Upper lobe of right lung (tissue), 1 donor: ENCODE measurements at places on chromosomes 4 and X.
A peak's percentile ranks its signal among the peaks of the same experiment; 100 is the strongest.

- no peak for DNase-seq
These were observed 7.8 kb downstream of the LDB2 start for GRCh38 chr4:16890651-16891050.

GRCh38 chrX:72026341-72027023 lies 105.2 kb downstream of the RTL5 start:
- no peak for DNase-seq

GRCh38 chrX:19953145-19953544 lies 37.7 kb downstream of the BCLAF3 start:
- DNase-seq, result no peak

- no peak for DNase-seq
These were observed 290.9 kb upstream of the TACR3 start for GRCh38 chr4:104010722-104011121.

GRCh38 chr4:79325864-79326328 lies at the start of gene NAA11:
TSS of gene NAA11 (minus strand) at chr4:79326061. CDS start at chr4:79325877, 184 bp downstream.
- DNase-seq, result no peak

GRCh38 chr4:159496248-159496647 lies 393.4 kb downstream of the RAPGEF2 start:
- DNase-seq, result no peak

- no peak for DNase-seq
These were observed 21.2 kb downstream of the TRAM1L1 start for GRCh38 chr4:117063961-117064696.

DNA sequence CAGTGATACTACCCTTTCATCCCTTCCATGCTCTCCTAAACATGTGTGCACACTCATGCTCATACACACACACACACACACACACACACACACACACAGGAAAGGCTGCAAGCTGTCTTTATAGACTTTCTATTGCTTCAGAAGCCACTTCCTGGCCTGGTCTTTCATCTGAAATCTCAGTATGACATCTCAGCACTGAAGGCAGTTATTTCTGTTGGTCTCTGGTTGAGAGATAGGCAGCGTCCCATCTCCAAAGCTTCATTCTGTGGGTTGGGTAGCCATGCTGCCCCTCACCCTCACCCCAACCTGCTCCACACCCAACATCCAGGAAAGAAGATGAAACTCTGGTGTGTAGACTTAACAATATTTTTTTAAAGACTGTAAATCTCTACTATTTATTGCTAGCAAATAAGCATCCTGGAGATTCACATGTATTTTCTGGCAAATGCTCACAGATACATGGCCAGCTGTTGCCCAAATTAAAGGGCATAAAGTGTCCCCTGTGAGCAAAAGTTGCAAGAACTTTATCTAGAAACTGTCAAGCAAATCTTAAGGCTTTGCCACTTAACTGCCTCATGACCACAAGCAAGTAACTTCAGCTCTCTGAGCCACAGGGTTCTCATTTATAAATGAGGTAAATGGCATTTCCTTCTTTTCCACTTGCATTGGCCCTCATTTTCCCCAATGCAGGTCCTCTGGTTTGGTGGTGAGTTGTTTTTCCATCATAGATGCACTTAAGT lies 189.8 kb upstream of the AFF2 start:
- DNase-seq, result no peak

DNA sequence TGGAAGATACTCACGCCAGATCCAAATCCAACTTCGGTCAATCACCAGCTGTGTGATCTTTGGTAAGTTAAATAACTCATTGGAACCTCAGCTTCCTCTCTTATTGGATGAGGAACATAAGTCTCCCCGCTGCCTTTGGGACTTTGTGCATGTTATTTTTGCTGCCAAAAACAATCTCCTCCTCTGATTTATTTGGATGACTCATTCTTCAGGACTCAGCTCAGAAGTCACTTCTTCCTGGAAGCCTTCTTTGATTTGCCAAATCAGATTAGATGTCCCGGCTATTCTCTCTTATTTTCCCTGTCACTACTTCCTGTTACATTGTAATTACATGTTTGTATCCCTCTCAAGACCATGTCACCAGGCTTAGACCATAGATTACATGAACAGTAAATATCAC lies 138.0 kb upstream of the BOD1L1 start:
- no peak for DNase-seq

DNA sequence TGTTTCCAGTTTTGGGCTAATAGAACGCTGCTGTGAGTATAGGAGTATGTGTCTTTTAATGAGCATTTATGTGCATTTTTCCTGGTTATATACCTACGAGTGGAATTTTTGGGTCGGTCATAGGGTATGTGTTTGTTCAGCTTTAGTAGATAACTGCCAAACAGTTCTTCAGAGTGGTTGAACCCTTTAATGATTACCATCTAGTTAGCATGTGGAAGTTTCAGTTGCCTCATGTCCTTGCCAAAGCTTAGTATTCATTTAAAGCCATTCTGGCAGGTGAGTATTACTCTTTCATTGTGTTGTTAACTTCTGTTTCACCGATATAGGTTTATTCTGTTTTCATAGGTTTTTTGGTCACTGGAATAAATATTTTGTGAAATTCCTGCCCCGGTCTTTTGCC lies 229.1 kb downstream of the ARHGAP10 start:
- DNase-seq, result no peak

GRCh38 chrX:136794080-136794479 lies 13.3 kb upstream of the ARHGEF6 start:
- DNase-seq, result no peak

- no peak for DNase-seq
These were observed 129.2 kb downstream of the NR3C2 start for GRCh38 chr4:148312956-148313490.

- no peak for DNase-seq
These were observed 667.5 kb downstream of the RAPGEF2 start for GRCh38 chr4:159770401-159770800.

DNA sequence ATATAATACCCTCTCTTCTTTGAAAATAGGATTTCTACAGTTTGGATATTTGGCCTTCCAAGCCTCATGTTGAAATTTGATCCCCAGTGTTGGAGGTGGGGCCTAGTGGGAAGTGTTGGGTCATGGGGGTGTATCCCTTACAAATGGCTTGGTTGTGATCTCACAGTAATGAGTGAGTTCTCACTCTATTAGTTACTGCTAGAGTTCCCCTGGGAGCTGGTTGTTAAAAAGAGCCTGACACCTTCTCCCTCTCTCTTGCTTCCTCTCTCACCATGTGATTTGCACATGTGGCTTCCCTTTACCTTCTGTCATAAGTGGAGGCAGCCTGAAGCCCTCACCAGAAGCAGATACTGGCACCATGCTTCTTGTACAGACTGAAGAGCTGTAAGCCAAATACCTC lies 73.9 kb downstream of the HDAC8 start:
- DNase-seq, result no peak

DNA sequence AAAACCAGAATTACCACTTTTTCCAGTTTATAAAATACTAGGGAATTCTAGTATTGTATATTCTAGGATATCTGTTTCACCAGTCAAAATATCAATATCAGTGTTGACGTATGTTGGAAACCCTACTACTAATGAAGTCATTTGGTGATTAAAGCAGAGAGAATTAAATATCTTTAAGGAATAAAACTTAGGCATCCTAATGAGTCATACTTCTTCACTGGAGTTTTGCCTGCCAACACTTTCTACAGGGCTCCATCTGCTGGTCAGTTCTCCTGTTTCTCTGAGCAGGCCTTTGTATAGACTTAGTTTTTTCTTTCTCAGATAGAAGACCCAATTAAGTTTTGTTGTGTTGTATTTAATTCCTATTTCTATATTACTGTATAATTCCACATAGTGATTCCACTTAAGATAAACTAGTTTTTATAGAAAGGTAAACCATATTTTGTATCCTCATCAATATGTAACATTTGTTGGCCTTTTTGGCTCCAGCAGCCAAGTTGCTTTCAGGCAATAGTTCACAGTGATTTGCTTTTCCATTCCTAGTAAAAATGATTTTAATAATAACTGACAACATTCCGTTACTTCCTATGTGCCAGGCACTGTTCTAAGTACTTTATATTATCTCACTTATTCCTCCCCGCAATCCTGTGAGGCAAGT lies 3.5 kb downstream of the AP1AR start:
- DNase-seq, result no peak

GRCh38 chr4:119231491-119231890 lies 19.0 kb downstream of the USP53 start:
- DNase-seq, result no peak

- DNase-seq, result no peak
These were observed 91.0 kb upstream of the MTM1 start for GRCh38 chrX:150477371-150477770.

- no peak for DNase-seq
These were observed 51.4 kb upstream of the VCX3B start for GRCh38 chrX:8413279-8413678.

GRCh38 chr4:77821775-77822174 lies 2.6 kb upstream of the CNOT6L start:
- no peak for DNase-seq

DNA sequence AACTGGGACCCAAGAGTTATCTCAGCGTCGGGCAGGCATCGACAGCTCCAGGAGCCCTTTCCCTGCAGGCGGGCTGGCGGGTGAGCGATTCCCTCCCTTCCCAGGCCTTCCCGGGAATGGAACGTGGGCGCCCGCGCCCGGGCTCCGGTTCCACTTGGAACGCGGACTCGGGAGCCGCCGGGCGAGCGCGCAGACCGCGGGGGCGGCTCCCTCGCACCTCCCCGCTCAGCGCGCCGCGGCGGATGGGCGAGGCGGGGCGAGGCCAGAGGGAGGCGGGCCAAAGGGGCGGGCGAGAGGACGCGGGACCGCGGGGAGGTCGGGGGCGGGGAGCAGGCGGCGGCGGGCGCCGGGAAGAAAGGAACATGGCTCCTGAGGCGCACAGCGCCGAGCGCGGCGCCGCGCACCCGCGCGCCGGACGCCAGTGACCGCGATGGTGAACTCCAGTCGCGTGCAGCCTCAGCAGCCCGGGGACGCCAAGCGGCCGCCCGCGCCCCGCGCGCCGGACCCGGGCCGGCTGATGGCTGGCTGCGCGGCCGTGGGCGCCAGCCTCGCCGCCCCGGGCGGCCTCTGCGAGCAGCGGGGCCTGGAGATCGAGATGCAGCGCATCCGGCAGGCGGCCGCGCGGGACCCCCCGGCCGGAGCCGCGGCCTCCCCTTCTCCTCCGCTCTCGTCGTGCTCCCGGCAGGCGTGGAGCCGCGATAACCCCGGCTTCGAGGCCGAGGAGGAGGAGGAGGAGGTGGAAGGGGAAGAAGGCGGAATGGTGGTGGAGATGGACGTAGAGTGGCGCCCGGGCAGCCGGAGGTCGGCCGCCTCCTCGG lies at the start of gene PKD2:
PKD2 (plus strand) TSS at position 332 of the 818 bp plus-strand sequence; CDS start at position 431, 99 bp downstream.
- DNase-seq, result peak; percentile 93

DNA sequence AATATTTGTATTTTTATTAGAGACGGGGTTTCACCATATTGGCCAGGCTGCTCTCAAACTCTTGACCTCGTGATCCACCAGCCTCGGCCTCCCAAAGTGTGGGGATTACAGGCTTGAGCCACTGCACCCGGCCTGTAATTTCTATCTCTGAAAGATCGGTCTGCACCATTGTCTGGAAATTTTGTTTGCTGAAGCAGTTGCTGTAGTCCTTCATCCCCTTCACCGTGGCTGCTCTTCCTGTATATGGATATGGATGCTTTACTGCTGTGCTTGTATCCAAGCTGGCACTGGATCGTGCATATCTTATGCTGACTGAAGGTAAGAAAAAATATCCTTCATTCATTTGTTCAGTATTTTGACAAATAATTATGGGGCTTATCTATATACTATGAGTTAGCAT lies 338.4 kb upstream of the GNPDA2 start:
- no peak for DNase-seq

DNA sequence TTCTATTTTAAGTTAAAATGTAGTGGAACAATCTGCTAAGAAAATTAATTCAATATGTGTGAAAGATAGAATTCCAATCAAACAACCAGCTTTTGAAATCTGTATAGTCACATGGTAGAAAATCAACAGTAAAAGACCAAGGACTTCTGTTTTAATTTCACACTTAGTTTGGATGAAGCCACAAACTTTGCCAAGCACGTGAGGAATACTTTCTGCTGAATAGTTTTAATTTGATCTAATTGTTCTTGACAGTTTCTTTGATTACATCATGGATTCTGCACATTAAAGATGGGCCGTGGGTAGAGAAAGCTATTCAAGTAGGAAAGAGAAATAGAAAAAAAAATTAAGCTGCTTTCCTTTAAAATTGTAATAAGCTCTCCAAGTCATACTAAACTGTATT lies 137.9 kb upstream of the FAM241A start:
- DNase-seq, result no peak

DNA sequence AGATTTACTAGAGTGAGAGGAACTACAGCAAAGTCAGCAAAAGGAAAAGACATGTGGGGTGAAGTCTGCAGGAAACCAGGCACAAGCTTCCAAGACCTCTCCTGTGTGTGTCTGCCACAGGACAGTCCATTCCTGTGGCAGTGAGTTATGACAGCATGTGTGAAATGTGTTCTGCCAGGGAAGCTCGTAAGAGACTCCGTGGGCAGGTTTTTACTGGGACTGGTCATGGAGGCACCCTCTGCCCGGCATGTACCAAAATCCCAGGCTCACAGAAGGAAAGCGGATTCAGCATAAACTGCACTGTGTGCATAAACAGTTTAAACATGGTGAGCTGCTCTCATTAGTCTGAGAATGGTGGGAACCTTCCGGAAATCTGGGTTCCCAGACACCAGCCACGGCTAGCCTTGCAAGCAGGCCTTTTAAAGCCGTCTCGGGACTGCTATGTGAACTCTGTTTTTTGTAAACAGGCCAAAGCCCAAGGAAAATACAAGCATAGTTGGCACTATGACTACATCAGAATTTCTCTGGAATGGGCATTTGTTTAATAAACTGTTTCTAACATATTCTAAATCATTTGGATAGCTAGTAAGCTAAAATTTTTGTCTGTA lies 288.5 kb downstream of the TENM3 start:
- no peak for DNase-seq

DNA sequence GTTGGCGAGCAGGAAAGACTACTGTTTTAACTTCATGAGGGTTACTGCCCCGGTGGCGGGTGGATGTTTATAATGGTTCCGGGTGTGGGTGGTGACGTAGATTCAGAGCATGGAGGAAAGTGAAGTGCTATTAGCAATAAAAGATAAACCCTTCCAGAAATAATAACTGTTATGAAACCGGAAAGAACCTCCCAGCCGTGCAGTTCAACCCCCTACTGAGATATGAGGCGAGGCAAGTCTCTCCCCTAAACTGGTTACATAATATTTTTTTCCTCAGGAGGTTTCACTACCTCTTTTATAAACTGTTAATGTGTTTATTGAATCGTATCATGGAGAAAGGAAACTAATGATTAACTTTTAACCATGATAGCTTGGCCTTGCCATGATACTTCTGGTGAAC lies 33.9 kb upstream of the STIM2 start:
- no peak for DNase-seq

DNA sequence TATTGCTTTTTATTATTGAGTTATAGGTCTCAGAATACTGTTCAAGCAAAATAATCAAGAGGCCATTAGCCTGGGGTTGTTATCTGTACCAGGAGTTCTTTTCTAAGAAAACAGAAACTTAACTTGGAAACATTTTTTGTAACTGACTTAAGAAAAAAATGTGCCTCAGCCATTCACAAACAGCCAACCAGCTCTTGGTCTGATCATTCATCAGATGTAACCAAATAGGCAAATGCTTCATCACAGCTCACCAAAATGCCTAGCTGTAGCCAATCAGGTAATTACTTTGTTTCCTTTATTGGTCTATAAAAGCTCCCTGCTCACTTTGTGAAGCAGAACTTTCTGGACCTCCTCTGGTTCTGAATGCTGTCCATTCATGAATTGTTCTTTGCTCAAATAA lies 387.7 kb downstream of the FAT4 start:
- DNase-seq, result no peak
